ENCODE measurements at places on chromosomes 5 and 9.

DNA sequence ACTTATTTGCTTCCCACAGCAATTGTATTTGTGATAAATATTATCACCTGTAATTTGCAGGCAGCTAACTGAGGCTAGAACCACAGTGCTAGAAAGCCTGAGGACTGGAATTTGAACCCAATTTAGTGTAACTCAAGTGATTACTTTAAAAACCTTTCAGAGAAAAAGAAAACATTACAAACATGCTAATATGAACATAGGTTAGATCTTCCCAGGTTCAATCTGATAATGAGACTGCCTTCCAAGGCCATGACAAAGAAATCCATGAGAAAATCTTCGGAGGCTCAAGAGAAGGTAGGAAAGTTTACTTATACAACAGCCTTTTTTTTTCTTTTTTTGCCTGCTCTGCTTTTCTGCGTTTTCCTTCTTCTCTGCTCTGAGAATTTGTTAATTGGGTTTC lies 620.6 kb upstream of the CCNG1 start:
- DNase-seq, result no peak

DNA sequence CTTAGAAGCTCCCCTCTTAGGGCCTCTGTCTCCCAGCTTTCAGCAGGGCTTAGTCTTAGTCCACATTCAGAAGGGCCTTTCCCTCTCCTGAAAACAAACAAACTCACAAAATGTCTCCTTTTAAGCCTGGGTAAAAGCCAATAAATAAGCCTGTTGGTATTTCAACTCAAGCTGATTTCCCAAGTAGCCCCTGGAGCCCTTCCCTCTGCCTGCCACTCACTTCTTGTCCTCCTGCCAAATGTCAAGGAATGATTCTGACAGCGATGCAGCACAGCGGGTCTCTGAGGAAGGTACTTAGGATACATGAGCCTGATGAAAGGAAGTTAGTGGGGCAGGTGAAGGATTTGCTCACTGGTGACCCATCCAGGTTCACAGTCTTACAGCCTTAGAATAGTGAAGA lies 210.5 kb downstream of the PJA2 start:
- no peak for DNase-seq

GRCh38 chr9:97527626-97528528 lies 26.4 kb downstream of the TMOD1 start:
- DNase-seq, result no peak

- DNase-seq, result no peak
Measured at GRCh38 chr9:33884856-33885701, 68.1 kb downstream of the UBE2R2 start.

GRCh38 chr9:105957830-105958229 lies 263.5 kb downstream of the TMEM38B start:
- no peak for DNase-seq

GRCh38 chr5:129506086-129506485 lies 46.0 kb downstream of the ADAMTS19 start:
- DNase-seq, result no peak

DNA sequence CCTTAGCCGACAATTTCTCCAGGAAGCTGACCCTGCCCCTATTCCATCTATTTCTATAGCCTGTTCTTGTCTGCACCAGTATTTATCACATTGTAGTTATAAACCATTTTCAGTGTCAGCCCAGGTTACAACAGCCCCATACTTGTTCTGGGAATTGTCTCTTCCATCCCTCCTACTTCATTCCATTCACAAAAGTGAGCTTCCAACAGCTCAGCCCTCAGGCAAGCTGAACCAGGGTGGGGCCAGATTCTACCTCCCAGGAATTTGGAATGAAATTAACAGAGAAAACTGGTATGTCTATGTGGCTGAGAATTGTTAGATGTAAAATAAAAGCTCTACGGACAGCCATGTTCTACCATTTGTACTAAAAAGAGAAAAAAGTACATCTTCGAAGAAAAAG lies 36.1 kb downstream of the STRBP start:
- no peak for DNase-seq

- DNase-seq, result no peak
Measured at GRCh38 chr5:43192558-43193180, 644 bp downstream of the NIM1K start.

DNA sequence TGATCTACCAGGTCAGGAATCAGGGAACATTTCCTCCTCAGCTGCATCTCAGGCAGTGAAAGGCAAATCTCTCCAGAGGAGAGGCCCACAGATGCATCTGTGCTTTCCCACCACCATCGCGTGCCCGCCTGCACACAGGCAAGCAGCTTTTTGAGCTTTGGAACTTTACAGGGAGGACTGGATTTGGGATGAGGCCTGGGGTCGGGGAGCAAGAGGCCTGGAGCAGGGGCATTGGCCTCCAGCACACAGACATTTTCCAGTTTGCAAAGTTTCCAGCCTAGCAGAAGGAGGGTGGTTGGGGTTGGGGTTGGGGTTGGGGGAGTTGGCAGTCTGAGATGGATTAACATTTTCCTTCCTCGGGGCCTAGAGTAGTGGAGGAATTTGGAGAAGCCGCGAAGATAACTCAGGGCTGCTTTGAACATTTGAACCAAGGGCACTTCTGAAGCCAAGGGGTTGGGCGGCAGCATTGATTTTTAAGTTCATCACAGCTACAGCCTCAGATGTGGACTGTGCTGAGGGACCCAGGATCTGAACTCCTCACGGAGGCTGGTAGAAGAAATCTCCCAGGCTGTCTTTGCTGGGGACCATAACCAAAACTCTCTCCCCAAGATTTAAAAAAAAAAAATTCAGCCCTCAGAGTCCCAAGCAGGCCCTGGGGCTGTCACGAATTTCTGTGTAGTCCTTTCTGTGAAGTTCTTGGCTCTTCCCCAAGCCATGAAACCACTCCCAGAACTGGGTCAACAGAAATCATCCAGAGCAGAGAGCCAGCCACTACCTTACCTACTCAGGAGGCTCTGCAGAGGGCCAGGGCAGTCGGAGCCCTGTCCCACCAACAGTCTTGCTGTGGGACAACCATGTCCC lies 25.6 kb downstream of the C5orf15 start:
- DNase-seq, result no peak

GRCh38 chr5:95909738-95910137 lies 51.9 kb downstream of the ELL2 start:
- DNase-seq, result no peak

- DNase-seq, result no peak
Measured at GRCh38 chr5:116320486-116320885, 235.7 kb downstream of the COMMD10 start.

- DNase-seq, result no peak
Measured at GRCh38 chr5:166433679-166434078, 1857.8 kb upstream of the WWC1 start.

DNA sequence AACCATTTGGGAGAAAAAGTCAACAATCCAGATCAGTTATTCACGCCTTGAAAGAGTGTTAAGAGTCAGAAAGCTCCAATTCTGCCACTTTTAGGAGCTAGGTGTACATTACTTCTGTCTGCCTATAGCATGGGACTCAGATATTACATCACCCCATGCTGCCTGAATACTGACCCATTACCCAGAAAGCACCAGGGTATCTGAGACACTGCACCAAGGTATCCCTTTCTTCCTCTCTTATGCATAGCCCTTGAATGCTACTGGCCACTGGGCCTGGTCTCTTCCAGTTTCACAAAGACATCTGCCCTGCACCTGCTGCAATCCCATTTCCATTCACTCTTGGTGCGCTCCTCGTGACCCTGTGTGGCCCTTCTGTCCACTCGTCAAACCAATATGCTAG lies 2.6 kb downstream of the STRBP start:
- DNase-seq, result no peak

DNA sequence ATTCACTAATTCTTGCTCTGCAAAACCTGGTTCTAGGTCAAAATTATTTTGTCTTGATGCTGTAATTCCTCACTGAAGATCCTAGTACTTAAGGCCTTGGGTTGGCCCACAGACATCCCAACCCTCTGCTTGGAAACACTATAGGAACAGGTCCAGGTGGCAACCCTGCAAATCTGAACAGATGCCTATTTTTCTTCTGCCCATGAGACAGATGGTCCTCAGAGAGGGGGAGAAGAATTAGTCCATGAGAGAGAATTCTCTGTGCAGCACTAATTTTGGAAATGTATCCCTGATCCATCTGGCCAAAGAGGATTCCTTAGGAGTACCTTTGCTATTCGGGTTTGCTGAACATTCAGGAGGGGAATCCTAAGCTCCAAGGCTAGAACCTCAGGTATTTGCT lies 156.3 kb downstream of the ELAVL2 start:
- no peak for DNase-seq

GRCh38 chr9:116641292-116642059 lies 45.6 kb upstream of the TRIM32 start:
- no peak for DNase-seq

- DNase-seq, result no peak
Measured at GRCh38 chr5:179870403-179870903, 11.8 kb upstream of the MRNIP start.

- no peak for DNase-seq
Measured at GRCh38 chr5:115372146-115372545, 75.7 kb upstream of the CCDC112 start.

DNA sequence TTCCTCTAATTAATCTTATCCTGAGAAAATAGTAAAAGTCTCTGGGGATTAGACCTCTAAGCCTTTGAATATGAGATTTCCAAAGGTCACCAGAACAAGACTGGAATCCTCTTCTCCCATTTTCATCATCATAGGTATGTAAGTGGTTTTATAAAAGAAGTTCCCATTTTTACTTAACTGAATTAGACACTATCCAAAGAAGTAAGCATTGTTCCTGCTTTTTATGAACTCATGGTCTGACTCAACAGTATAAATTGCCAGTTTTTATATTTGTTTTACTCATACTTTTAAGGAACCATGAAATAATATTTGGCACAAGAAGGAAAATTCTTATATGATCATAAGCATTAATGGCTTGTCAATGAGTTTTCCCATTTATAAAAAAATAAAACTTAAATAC lies 167.1 kb upstream of the ADRA1B start:
- no peak for DNase-seq

GRCh38 chr9:20335668-20336332 lies 286.5 kb downstream of the MLLT3 start:
- no peak for DNase-seq

- no peak for DNase-seq
Measured at GRCh38 chr5:111313017-111313724, 89.0 kb downstream of the CAMK4 start.

DNA sequence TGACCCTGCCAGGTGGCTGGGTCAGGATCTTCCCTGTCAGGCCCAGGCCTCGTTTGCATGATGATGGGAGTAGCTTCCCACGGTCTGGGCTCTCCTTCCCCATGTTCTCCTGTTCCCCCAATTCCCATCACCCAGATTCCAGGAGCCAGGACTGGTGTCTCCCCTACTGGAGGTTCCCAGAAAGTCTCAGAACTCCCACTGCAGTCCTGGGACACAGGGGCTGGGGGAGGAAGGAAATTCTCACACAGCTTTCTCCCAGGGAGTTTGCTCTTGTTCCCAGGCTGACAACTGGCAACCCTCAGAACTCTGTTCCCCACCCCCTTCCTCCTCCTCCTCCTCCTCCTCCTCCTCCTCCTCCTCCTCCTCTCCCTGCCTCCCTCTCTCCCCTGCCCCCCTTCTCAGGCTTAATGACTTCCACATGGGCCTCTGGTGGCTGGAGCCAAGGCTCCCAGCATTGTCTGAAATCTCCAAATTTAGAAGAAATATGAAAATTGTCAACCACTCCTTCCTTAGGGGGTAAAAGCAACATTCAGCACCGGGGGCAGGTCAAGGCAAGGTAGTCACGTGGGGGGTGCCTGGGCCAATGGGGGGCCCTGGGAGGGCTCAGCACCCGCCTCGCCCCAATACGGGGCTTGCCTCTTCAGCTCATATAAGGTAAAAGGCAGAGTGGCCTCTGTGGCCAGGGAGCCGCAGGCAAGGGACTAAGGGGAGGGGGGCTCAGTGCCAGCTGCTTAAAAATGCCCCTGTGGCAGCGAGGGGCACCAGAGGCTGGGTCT lies 27.3 kb upstream of the IL17B start:
- no peak for DNase-seq

DNA sequence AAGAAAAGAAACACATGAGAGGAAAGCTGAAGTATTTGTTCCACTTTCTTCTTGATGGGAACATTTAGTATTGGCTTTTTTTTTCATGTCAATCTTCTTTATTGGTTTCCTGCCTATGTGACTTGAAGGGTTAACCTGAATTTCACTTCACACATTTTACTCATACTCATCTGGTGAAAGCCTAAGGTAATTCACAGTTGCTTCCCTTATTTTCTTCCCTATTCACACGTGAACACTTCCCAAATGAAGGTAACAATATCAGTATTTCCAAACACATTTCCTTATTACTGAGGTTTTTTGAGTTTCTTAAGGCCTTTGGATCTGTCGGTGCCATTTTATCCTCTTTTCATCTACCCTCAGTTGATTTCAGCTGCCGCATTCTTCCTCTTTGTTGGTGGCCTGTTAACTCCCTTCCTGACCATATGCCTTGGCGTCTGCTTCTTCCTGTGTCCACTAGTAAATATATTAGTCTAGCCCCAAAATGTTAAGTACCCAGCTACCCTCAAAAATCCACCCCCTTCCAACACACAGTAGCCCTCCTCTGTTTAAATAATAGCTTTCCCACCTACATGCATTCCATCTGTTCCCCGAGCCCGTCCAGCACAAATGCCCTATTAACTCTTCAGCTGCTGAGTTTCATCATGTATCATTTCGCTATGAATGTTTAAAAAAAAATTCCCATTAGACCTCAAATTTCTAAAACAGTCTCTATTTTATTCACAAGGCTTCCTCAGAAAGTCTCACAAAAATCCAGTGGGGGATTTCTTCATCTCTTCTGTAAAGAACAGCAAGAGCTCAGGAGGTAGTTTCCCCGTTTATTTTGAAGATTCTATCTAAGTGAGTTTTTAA lies 97.3 kb downstream of the USP20 start:
- DNase-seq, result no peak

GRCh38 chr5:152329761-152330283 lies 75.3 kb downstream of the NMUR2 start:
- no peak for DNase-seq

GRCh38 chr5:88892669-88893068 lies 9.7 kb upstream of the MEF2C start:
- DNase-seq, result no peak

DNA sequence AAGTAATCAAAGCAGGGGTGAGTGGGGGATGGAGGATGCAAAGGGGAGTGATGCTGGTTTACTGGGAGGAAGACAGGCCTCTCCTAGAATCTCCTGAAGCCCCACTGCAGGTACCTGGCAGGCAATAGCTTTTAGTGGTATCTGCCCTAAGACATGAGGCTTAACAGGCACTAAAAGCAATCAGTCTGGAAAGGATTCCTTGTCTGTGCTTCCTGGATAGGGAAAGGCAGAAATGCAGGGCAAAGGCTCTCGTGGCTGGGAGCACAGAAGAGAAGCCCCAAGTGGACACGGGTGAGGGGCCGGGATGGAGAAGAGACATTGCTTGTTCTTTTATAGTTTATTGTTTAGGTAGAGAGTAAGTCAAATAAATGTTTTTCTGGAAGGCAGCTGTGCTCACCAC lies 40.1 kb downstream of the CCNJL start:
- DNase-seq, result no peak
